ENCODE measurements at places on chromosomes 5 and 9.

DNA sequence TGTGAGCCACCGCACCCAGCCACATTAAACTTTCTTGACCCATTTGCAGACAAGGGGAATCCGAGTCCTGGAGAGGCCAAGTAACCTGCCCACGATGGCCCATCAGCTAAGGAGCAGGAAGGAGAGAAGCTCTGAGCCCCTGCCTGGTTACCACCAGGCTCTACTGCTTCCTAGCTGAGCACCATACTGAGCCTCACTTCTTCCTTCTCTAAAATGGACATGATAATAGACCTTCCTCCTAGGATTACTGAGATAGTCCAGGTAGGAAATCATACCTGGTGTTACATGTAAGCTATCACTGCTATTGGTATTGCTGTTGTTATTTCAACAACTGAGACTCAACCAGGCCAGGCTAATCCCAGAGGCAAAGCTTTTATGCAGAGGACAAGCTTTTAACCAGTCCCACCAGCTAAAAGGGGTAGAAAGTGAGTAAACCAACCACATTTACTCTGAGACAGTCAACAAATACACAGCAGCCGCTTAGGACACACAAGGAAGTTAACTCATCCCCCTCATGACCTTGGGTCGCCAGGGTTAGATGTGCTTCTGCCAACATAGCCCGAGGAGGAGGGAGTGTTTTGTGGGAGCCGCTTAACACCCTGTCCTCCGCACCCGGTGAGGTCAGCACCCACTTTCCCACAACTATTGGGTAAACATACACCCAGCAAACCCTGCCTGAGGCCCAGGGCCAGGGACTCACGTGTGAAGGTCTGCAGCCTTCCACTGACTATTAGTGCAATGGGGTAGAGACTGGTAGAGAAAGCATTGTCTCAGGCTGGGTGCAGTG lies 20.6 kb upstream of the PTGES start:
- no peak for DNase-seq

GRCh38 chr9:77883846-77884771 lies 147.5 kb downstream of the GNAQ start:
- no peak for DNase-seq

DNA sequence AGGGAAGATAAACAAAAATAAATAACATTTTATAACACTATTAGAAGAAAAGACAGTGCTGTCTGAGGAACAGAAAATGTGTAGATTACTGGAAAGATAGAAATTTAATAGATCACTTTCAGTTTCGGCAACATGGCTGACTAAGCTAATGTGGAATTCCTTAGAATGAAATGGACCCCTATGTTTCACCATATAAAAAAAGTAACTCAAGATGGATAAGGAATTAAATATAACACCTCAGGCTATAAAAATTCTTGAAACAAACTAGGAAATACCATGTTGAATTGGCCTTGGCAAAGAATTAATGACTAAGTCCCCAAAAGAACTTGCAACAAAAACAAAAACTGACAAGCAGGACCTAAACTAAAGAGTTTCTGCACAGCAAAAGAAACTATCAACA lies 558.3 kb downstream of the CHSY3 start:
- no peak for DNase-seq

GRCh38 chr5:128258372-128258771 lies 174.8 kb downstream of the SLC12A2 start:
- no peak for DNase-seq

DNA sequence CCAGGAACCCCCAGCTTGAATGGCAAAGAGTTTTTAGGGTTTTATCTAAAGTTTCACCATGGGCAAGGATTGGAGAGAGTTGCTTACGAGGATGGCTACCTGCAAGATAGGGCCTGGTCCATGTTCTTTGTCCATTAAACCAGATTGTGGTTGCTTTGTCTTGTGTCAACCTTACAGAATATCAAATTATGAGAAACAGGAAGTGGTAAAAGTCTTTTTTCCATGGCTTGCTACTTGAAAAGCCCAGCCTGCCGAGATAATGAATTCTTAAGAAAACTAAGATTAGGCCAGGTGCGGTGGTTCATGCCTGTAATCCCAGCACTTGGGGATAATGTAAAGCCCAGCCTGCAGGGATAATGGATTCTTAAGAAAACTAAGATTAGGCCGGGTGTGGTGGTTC lies 24.4 kb downstream of the ZNF474 start:
- DNase-seq, result no peak
